ENCODE measurements at places on chromosomes 13 and 19. TPM values are rescaled to one million over a fixed set of nuclear protein-coding genes. Genes with fewer than 3 reads are reported as not detected.

VSTM1 gene
- not detected for total RNA-seq

DNA sequence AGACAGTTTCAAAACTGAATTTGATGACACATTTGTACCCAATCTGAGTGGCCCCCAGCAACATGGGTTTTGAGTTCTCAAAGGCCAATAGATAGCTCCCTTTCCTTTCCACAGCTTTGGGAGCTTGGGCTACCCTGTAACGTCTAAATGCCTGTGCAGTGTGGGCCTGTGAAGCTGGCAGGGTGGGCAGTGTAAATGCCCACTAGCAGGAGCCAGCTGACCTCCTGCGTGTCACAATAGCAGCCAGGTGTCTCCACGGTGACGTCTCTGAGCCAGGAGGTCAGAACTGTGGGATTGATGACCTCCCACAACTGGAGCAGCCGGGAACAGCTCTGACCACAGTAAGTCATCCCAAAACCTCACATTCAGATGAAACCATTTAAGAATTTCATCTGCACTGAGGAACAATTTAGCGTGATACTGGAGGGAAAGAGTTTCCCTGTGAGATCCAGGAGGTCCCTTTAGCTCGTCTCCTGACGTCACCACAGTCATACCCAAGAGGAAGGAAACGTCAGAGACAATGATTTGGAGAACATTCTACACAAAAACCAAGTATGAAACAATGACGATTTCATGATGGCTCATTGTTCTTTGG, at the start of gene IPO5:
IPO5 (plus strand) TSS at position 300 of the 595 bp plus-strand sequence. CDS start 23,022 bp downstream, outside the sequence.
- no peaks in the 10 kb centered on the region for H3K27me3 ChIP-seq
- H3K36me3 ChIP-seq: no peaks in the 10 kb centered on the region
- H3K4me3 ChIP-seq: no peak within 1 kb of the TSS
- no peaks in the 10 kb centered on the region for H3K4me1 ChIP-seq

DNA sequence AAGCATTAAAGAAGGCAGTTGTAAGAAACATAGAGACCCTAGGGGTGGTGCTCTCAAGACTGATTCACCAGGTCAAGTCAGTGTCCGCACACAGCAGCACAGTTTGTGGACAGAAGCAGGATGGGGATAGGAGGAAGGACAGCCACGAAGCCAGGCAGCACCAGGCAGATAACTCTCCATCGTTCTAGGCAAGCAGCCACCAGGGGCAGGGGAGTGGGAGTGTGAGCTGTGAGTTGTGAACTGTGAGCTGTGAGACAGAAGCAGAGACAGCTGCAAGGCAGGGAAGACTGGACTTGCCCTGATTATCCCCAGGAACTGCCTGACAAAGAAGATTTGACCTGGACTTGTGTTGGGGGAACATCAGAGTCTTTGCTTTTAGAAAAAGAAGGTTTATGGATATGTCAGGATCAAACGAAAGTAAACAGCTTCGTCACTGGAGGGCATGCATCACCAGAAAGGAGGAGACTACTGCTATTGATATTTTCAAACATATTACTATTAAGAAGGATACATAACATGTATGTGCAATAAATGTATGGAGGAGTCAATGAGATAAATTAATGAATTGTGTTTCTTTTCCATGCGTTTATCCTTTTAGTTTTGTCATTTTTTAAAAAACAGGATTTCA, 286.1 kb downstream of the IRS2 start:
- no peaks in the 10 kb centered on the region for H3K27me3 ChIP-seq
- H3K4me3 ChIP-seq: no peak overlapping the region
- no peak for DNase-seq
- H3K27ac ChIP-seq: no peak overlapping the region

- DNase-seq: no peak
- no peak overlapping the region for H3K4me3 ChIP-seq
- H3K27me3 ChIP-seq: peaks cover 13% of the 10 kb centered on the region
- no peaks in the 10 kb centered on the region for H3K4me1 ChIP-seq
These were observed 96.7 kb downstream of the RNASEH2B start for GRCh38 chr13:51006067-51006845.

DNA sequence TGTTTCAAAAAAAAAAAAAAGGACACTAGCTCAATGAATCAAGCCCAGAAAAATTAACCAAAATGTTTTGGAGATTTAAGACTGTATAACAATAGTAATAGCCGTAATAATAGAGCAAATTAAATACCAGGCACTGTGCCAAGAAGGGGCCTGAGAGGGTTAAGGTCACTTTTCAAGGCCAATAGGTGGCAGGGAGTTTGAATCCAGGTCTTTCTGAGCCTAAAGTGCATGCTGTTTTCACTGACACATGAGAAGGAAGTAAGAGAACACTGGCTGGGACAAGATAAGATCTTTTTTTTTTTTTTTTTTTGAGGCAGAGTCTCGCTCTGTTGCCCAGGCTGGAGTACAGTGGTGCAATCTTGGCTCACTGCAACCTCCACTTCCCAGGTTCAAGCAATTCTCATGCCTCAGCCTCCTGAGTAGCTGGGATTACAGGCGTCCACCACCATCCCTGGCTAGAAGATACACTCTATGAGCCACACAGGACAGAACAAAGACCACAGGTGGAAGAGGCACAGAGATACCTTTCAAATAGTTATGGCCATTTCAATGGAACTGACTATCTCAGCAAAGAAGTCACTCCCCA, 7.7 kb downstream of the FFAR2 start:
- peaks cover 6% of the 10 kb centered on the region for H3K27me3 ChIP-seq
- no peaks in the 10 kb centered on the region for H3K36me3 ChIP-seq
- no peak overlapping the region for H3K4me3 ChIP-seq
- no peak for DNase-seq
- H3K4me1 ChIP-seq: peaks cover 29% of the 10 kb centered on the region
- no peak overlapping the region for H3K27ac ChIP-seq

GRCh38 chr13:44135566-44135965, 238.1 kb upstream of the SERP2 start:
- no peak overlapping the region for H3K27ac ChIP-seq
- no peaks in the 10 kb centered on the region for H3K36me3 ChIP-seq
- H3K27me3 ChIP-seq: peaks cover 22% of the 10 kb centered on the region
- H3K4me1 ChIP-seq: peaks cover 5% of the 10 kb centered on the region

GRCh38 chr13:31022928-31023530, 90.6 kb downstream of the TEX26 start:
- no peak overlapping the region for H3K27ac ChIP-seq
- no peak overlapping the region for H3K4me3 ChIP-seq
- DNase-seq: no peak
- no peaks in the 10 kb centered on the region for H3K36me3 ChIP-seq
- no peaks in the 10 kb centered on the region for H3K4me1 ChIP-seq
- peaks cover 46% of the 10 kb centered on the region for H3K27me3 ChIP-seq

GPR18 gene
- total RNA-seq: 6.3 TPM

SHC2 gene
- total RNA-seq: not detected

DNA sequence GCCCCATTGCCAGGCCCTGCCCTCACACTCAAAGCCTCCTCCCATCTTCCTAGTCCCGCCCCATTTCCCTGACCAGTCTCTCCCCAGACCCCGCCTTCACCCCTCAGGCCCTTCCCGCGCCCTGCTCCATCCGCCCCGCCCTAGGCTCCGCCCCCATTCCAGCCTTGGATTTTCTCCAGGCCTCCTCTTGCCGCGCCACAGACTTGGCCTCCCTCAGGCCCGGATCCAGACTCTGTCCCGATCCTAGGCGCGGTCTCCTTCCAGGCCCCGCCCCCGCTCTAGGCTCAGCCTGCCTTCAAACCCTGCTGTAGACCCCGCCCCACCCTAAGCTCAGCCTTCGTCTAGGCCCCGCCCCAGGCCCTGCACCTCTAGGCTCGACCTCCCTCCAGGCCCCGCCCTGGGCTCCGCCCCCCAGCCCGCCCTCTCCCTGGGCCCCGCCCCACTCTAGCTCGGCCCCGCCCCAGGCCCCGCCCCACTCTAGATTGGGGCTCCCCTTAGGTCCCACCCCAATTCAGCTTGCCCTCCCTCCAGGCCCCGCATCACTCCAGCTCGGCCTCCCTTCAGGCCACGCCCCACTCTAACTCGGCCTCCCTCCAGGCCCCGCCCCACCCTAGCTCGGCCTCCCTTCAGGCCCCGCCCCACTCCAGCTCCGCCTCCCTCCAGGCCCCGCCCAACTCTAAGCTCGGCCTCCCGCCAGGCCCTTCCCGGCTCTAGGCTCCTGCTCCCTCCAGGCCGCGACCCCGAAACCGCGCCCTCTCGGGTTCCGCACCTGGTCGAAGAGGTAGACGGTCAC, 18.5 kb downstream of the LMTK3 start:
- H3K4me1 ChIP-seq: peaks cover 30% of the 10 kb centered on the region
- H3K4me3 ChIP-seq: peak overlapping the region; percentile 83
- H3K27ac ChIP-seq: peak overlapping the region; percentile 65

DNA sequence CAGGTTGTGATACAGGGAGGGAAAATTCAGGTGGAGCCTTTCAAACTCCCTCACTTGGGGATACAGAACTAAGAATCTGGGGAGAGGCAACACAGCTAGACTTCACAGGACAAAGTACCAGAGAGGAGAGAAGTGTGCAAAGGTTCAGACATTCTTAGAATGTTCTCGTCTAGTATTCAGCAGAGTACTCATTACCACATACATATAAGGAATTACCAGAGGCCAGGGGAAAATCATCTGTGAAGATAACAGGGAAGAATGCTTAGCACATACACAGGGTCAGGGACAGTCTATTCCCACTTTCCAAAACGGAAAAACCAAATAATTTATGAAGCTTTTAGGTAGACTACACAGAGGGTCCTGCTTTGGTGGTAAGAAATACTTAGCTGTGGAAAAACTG, 58.1 kb downstream of the TRPC4 start:
- H3K4me3 ChIP-seq: no peak overlapping the region
- DNase-seq: no peak
- H3K27ac ChIP-seq: no peak overlapping the region
- H3K36me3 ChIP-seq: no peaks in the 10 kb centered on the region
- H3K27me3 ChIP-seq: no peaks in the 10 kb centered on the region
- no peaks in the 10 kb centered on the region for H3K4me1 ChIP-seq

- no peaks in the 10 kb centered on the region for H3K4me1 ChIP-seq
- peaks cover 43% of the 10 kb centered on the region for H3K36me3 ChIP-seq
- H3K4me3 ChIP-seq: no peak overlapping the region
- DNase-seq: no peak
These were observed 38.2 kb downstream of the TMTC4 start for GRCh38 chr13:100636441-100636840.
